Heart left ventricle (tissue), 16 donors: ENCODE measurements at places on chromosomes 11 and 22. TPM values are rescaled to one million over a fixed set of nuclear protein-coding genes. Genes with fewer than 3 reads are reported as not detected.

CDC42EP2 gene
- total RNA-seq: 8.1 TPM

BARX2 gene
- not detected for total RNA-seq

DNA sequence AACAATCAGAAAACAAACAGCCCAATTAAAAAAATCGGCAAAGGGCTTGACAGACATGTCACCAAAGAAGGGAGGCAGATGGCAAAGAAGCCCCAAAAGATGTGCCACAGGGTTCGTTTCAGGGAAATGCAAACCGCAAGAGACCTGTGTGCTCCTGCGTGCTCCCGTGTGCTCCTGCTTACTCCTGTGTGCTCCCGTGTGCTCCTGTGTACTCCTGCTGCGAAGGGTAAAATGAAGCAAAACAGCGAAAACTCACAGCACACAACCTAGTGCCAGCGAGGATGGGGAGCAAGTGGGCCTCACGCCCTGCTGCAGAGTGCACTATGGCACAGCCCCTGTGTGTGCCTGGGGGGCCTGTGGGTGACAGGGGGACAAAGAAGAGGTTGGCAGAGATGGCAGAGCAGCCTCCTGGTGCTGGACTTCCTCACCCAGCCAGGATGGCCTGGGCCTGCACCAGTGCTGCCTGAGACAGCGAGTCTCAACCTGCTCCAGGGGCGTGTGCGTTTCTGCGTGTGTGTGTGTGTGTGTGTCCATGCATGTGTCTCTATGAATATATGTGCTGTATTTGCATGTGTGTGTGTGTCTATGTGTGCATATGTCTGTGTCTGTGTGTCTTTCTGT is 14.0 kb downstream of the ASCL2 start:
- no peak for DNase-seq

DNA sequence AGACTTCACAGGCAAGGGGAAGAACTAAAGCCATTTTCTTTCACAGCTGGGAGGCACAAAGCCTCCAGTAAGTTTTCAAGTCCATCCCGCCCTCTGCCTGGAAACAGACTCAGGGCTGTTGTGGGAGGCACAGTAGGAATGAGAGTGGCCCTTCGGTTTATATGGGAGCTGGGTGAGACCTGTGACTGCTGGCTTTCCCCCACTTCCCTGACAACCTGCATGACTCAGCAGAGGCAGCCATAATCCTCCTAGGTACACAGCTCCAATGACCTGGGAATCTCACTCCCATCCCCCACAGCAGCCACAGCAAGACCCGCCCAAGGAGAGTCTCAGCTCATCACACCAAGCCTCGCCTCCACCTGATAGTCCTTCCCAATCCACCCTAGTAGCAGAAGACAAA is 12.1 kb upstream of the TMEM45B start:
- DNase-seq: no peak

GRCh38 chr11:83819931-83820549 is 533.9 kb upstream of the CCDC90B start:
- no peak for DNase-seq
